ENCODE measurements at places on chromosomes 5 and 9.

DNA sequence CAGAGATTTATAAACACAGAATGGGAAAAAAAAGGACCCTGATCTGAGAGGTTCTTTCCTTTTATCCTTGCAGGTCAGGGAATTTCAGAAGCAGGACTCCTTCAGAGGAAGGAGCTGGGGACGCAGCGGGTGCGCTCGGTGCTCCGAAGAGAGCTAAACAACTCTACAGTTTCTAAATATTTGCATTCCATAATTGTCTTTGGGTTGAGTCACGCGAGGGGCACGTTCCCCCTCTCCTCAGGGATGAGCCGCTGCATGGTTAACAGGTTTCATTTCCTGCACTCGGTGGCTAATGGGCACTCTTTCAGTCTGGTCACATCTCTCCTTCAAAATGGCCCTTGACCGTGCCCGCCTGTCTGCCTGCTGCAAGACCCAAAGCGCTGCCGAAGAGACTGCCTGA, 165.0 kb upstream of the HMHB1 start:
- no peak for DNase-seq

DNA sequence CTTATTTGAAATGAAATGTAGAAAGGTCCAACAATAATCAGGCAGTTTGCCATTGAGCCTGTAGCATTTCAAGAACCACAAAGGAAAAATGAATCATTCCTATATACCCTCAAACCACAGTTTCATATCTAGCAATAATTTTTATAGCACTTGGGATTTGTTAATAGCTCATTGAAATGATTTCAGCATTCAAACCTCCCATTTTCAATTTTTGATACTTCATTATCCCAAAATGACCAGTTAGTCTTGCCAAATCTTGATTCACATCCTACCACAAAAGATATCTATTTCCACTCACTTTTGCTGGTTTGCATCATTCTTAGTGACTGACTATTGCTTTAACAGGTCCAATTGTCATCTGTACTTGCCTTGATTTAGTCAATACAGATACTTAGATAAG, 790.1 kb downstream of the TLE1 start:
- DNase-seq = no peak

DNA sequence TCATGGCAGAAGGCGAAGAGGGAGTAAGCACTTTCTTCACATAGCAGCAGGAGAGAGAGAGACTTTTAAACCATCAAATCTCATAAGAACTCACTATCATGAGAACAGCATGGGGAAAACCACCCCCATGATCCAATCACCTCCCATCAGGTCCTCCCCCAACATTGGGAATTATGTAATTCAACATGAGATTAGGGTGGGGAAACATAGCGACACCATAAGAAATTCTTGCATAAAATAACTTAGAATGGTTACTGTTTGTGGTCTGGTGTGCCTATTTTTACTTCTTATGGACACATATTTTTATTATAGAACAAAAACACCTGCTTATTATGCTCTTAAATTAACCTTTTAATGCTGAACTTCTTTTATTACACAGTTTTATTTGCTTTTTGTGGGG, 298.1 kb downstream of the PJA2 start:
- DNase-seq = no peak

- no peak for DNase-seq
Measured at GRCh38 chr5:151107738-151108520, 27.1 kb upstream of the TNIP1 start.

- no peak for DNase-seq
Measured at GRCh38 chr9:116844621-116845020, 157.5 kb downstream of the TRIM32 start.

DNA sequence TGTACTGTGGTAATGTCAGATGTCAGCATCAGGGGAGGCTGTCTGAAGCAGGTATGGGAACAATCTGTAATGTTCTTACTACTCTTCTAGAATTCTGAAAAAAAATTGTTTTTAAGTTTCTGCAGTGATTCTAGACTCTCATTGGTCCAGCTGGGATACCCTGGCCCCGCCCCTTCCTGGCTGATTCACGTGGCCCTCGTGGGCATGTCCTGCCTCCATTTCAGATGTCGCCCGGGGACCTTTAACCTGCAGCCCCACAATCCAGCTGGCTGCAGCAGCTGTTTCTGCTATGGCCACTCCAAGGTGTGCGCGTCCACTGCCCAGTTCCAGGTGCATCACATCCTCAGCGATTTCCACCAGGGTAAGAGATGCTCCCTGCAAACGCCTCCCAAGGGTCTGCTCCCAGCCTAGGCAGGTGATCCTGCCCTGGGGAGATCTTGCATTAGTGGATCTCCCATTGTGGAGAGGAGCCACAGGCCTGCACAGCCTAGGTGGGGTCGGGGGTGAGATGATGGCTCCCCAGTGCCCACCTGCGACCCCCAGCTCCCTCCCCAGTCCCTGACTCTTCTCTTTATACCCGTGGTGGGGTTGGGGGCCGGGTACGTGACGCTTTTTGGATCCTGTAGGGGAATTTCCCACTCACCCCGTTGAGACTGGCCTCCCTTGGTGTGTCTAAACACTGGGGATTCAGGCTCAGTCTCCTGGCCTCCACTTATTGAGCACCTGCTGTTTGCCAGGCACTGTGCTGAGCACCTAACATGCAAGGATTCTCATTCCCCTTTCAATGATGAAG, 36.5 kb downstream of the LAMC3 start:
- no peak for DNase-seq
